RPMI7951 (cell line): ENCODE measurements at places on chromosomes 1 and 21. TPM values are rescaled to one million over a fixed set of nuclear protein-coding genes. Genes with fewer than 3 reads are reported as not detected.

Gene OR2T29
- not detected in 2 replicates for total RNA-seq

Gene COL6A1
- 760 and 970 TPM in 2 replicates for total RNA-seq

Gene PRDM15
- 2.4 and 3.9 TPM in 2 replicates for total RNA-seq

Gene GRHL3
- not detected in 2 replicates for total RNA-seq

Gene ADAMTS5
- 0.29 and 0.36 TPM in 2 replicates for total RNA-seq
